ENCODE measurements at places on chromosomes 5 and 9. TPM values are rescaled to one million over a fixed set of nuclear protein-coding genes. Genes with fewer than 3 reads are reported as not detected.
A peak's percentile ranks its signal among the peaks of the same experiment; 100 is the strongest.

- no peak overlapping the region for H3K27ac ChIP-seq
- H3K4me1 ChIP-seq, result no peaks in the 10 kb centered on the region
- DNase-seq, result no peak
- no peak overlapping the region for H3K4me3 ChIP-seq
- no peaks in the 10 kb centered on the region for H3K27me3 ChIP-seq
- H3K36me3 ChIP-seq, result no peaks in the 10 kb centered on the region
Measured at GRCh38 chr5:40877371-40877988, 31.8 kb upstream of the C7 start.

DNA sequence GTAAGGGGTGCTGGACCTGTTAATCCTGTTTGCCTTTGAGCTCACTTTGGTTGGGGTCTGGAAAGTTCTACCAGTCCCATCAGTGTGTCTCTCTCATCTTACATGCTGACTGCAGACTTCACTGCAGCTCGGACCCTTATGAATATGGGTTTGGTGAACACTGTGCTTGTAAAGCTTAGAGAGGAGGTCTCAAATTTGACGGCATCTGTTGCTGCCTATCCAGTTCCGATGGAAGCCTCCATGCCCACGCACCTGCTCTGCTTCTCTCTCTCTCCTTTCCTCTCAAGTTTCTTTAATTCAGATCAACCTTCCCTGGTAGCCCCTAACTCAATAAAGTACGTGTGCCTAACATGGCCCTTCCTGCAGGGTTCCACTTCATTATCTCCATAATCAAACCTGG lies 217.9 kb downstream of the HSPA4 start:
- DNase-seq, result peak; percentile 47
- peaks cover 43% of the 10 kb centered on the region for H3K4me1 ChIP-seq
- H3K27me3 ChIP-seq, result no peaks in the 10 kb centered on the region
- no peak overlapping the region for H3K27ac ChIP-seq
- no peaks in the 10 kb centered on the region for H3K36me3 ChIP-seq

DNA sequence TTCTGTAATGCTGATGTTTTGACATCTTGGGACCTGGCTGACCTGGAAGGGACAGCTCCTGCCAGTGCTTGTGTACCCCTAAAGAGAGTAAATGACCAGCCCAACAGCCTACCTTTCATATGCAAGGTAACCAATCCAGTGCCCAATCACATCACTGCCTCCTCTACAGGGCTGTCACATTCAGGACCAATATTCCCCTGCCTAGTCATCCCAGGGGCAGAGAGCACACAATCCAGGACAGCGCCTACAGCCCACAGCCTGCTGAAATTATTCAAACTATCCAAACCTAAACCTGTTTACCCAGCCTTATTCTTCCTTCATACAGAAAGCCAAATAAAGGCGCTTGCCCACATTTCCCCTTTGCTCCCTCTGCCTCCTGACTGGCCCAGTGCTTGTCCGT lies 284.1 kb downstream of the CTNND2 start:
- no peaks in the 10 kb centered on the region for H3K27me3 ChIP-seq
- no peak for DNase-seq
- no peak overlapping the region for H3K27ac ChIP-seq
- no peaks in the 10 kb centered on the region for H3K36me3 ChIP-seq
- H3K4me1 ChIP-seq, result no peaks in the 10 kb centered on the region

The POLK gene
- total RNA-seq, result 23.4 TPM

- peaks cover 29% of the 10 kb centered on the region for H3K4me1 ChIP-seq
- H3K27ac ChIP-seq, result peak overlapping the region; percentile 95
- H3K36me3 ChIP-seq, result peaks cover 11% of the 10 kb centered on the region
- DNase-seq, result peak; percentile 49
- H3K27me3 ChIP-seq, result no peaks in the 10 kb centered on the region
Measured at GRCh38 chr9:125745018-125745417, 2.2 kb upstream of the PBX3 start.

- H3K27me3 ChIP-seq, result no peaks in the 10 kb centered on the region
- no peak for DNase-seq
- H3K4me1 ChIP-seq, result no peaks in the 10 kb centered on the region
- H3K36me3 ChIP-seq, result no peaks in the 10 kb centered on the region
- no peak overlapping the region for H3K27ac ChIP-seq
- no peak overlapping the region for H3K4me3 ChIP-seq
Measured at GRCh38 chr5:75951716-75952115, 131.5 kb upstream of the SV2C start.

The PCSK5 gene
- total RNA-seq, result 18.6 TPM

DNA sequence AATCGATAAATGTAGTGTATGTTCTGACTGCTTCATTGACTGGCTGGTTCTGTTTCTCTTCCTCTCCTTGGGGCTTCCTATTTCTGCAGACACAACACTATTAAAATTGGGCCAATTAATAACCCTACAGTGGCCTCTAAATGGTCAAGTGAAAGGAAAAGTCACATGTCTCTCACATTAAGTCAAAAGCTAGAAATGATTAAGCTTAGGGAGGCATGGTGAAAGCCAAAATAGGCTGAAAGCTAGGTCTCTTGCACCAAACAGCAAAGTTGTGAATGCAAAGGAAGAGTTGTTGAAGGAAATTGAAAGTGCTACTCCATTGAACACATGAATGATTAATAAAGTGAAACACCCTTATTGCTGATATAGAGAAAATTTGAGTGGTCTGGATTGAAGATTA lies 58.2 kb downstream of the CCNH start:
- DNase-seq, result no peak
- H3K4me1 ChIP-seq, result no peaks in the 10 kb centered on the region

The DDX4 gene
- not detected for total RNA-seq

- no peak overlapping the region for H3K4me3 ChIP-seq
- no peaks in the 10 kb centered on the region for H3K27me3 ChIP-seq
- H3K27ac ChIP-seq, result peak overlapping the region; percentile 22
- H3K4me1 ChIP-seq, result peaks cover 43% of the 10 kb centered on the region
Measured at GRCh38 chr9:125888211-125888610, 141.0 kb downstream of the PBX3 start.

DNA sequence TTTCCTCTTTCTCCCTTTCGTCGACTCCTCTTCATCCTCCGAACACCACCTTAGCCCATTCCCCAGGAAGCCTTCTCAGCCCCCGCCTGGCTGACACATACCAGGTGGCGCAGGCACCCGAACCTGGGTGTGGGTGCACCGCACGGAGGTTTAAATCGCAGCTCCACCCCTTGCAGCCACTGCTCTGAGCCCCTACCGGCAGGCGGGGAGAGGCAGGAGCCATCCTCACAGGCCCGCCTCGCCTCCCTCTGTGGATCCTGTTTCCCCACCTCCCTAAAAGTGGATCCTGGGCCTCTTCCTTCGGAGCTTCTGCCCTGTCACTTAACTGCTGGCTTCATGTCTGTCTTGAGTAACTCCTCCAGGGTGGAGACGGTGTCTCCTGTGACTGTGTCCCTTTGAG lies 110.7 kb downstream of the OLFM1 start:
- H3K4me3 ChIP-seq, result no peak overlapping the region
- no peak for DNase-seq

DNA sequence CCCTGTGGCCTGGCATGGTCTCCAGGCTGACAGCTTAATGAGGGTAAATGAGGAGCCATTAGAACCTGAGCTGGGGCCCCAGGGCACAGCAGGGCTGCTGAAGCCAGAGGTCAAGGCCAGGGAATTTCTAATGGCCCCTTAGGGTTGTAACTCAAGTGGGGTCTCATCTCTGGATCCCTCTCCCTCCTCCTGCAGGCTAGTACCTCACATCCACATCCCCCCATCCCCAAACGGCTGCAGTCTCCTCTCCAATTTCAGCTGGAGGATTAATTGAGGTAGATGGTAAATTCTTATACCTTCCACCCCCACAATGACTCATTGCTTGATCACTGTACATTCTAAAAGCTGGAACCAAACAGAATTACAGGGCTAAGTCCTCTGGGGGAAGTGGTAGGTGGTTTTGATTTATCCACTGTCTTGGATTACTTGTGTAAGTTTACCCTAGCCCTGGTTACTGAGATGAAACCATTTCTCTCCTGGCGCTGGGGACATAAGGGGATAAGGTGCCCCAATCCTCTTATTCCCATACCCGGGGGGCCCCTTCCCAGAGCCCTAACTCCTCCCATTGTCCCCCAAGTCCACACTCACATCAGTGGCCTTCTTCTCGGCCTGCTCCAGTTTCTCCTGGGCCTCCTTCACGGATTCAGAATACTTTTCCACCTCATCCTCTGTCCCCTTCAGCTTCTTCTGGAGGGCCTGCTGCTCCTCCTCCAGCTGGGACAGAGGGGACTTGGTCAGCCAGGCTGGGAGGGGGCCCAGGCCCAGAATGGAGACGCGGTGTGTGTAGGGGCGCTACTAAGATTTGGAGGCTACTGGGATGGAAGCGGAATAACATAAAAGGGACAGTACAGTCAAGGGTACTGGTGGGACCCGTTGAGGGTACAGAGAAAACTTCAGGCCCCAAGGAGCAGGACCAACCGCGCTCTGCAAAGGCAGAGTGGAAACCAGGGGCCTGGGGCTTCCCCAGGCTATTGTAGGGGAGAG lies 875 bp downstream of the TPM2 start:
- peaks cover 13% of the 10 kb centered on the region for H3K4me1 ChIP-seq
- peak; percentile 33 for DNase-seq
- H3K27me3 ChIP-seq, result no peaks in the 10 kb centered on the region

The GKAP1 gene
- 13.4 TPM for total RNA-seq

DNA sequence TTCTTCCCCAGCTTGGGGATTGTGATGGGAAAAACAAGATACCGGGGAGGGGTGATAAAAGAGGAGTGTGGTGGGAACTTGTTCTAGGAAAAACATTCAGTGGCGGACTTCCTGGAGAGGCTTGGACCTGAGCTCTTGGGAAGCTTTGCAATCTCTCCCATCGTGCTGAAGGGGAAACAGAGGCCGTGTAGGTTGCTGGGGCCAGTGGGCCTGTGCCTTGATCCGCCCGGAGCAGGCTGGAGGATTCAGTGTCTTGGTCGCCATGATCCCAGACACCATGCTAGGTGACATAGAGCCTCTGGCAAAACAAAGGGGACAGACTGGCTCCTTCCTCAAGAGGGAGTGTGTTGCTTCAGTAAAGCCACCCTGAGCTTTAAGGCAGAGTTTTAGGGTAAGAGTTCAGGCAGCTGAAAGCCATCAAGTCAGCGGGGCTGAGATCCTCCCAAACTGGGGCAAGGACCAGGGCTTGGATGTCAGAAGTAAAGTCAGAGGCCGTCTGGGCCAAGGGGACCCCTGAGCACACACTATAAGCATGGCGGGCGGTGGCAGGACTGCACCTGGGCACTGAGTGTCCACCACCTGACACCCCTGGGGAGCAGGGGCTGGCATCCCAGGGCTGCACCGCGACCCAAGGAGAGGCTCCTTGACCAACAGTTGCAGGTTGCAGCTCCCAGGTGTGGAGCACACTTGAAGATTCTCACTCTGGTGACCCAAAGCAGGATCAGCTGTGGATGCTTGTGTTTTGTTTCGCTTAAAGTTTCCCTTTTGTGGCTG lies 44.7 kb downstream of the TRIP13 start:
- no peaks in the 10 kb centered on the region for H3K27me3 ChIP-seq
- H3K4me3 ChIP-seq, result no peak overlapping the region
- no peaks in the 10 kb centered on the region for H3K4me1 ChIP-seq
- H3K36me3 ChIP-seq, result no peaks in the 10 kb centered on the region
- no peak overlapping the region for H3K27ac ChIP-seq
- no peak for DNase-seq

- no peak overlapping the region for H3K4me3 ChIP-seq
- H3K27me3 ChIP-seq, result no peaks in the 10 kb centered on the region
- DNase-seq, result peak; percentile 32
- H3K4me1 ChIP-seq, result peaks cover 26% of the 10 kb centered on the region
Measured at GRCh38 chr5:110916381-110917049, 155.0 kb upstream of the TSLP start.

The PCDHGA4 gene
- total RNA-seq, result 14.7 TPM

DNA sequence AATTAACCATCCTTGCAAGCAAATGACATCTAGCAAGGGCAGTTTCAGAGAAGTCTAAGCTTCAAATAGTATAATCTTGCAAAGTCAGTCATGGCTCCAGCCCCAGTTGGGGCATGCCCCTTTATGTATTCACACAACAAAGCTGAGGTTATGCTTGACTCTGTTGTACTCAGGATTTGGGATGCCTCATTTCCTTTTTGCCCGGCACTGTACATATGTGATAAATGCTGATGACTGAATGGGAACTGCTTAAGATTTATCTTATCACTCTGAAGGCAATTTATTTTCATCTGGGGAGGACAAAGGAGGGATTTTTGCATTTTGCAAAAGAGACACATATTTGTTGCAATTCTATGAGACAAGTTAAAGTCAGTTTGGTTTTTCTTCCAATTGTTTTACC lies 219.2 kb downstream of the TRPM3 start:
- peaks cover 4% of the 10 kb centered on the region for H3K27me3 ChIP-seq
- peaks cover 7% of the 10 kb centered on the region for H3K4me1 ChIP-seq
- H3K27ac ChIP-seq, result no peak overlapping the region
- no peak overlapping the region for H3K4me3 ChIP-seq
- no peaks in the 10 kb centered on the region for H3K36me3 ChIP-seq

The PCDHGA1 gene
- total RNA-seq, result 3.5 TPM

GRCh38 chr5:53825926-53826325 lies 265.5 kb downstream of the NDUFS4 start:
- no peaks in the 10 kb centered on the region for H3K27me3 ChIP-seq
- no peak for DNase-seq
- no peak overlapping the region for H3K4me3 ChIP-seq
- H3K4me1 ChIP-seq, result no peaks in the 10 kb centered on the region
- H3K27ac ChIP-seq, result no peak overlapping the region
- no peaks in the 10 kb centered on the region for H3K36me3 ChIP-seq

- no peaks in the 10 kb centered on the region for H3K4me1 ChIP-seq
- H3K27ac ChIP-seq, result no peak overlapping the region
- H3K27me3 ChIP-seq, result no peaks in the 10 kb centered on the region
- DNase-seq, result peak; percentile 13
- no peaks in the 10 kb centered on the region for H3K36me3 ChIP-seq
Measured at GRCh38 chr9:109414125-109414785, 83.9 kb downstream of the PTPN3 start.

GRCh38 chr9:22228542-22228941 lies 218.1 kb upstream of the DMRTA1 start:
- DNase-seq, result no peak
- H3K36me3 ChIP-seq, result no peaks in the 10 kb centered on the region
- no peaks in the 10 kb centered on the region for H3K4me1 ChIP-seq
- no peaks in the 10 kb centered on the region for H3K27me3 ChIP-seq

DNA sequence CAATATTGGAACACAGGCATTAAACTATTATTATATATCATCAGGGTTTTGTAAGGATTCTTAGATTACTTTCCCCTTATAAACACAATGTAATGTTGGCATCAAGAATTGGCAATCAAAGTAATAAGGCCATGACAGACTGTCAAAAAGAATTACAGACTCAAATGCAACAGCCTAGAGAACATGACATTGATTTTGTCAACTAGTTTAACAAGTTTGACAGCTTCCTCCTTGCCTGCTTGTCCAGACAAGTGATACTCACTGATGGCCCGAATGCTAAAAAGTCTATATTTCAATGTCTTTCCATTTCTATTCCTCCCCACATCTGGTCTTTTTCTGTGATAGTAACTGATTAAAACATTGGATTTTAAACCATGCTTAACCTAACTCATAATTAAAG lies 6.4 kb upstream of the ANKRD31 start:
- H3K27me3 ChIP-seq, result no peaks in the 10 kb centered on the region
- no peak for DNase-seq
- no peaks in the 10 kb centered on the region for H3K36me3 ChIP-seq
- no peaks in the 10 kb centered on the region for H3K4me1 ChIP-seq

The PCDHGB2 gene
- total RNA-seq, result 8.9 TPM
